ENCODE measurements at places on chromosomes 1 and 21.

GRCh38 chr1:145979746-145980456 is 15.4 kb downstream of the POLR3GL start:
- DNase-seq = no peak

- no peak for DNase-seq
Measured at GRCh38 chr1:226808501-226808900, 61.9 kb upstream of the PSEN2 start.

DNA sequence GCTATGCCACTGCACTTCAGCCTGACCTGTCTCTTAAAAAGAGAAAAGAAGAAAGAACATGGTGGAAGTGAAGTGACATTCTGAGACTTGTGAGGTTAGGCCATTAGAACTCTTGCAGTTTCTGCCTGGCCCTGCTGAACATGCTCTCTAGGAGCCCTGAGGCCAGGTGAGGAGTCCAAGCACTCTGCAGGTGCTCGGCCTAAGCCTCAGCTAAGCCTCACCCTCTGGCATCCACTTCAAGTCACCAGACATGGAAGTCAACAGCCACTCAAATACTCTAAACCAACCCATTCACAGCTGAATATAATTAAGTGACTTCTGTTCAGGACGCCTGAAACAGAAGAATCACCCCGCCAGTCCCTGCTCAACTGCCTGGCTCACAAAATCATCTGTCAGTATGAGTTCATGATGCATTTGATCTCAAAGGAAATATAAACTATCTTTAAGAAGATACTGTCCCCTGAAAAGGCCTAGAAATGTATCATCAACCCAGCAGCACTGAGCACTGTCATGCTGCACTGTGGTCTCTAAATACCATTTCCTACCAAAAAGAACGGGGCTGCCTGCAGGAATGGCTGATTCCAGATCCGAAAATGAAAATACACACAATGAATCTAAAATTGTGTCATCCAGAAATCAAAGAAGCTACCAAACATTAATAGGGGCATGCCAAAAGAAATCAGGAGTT is 118.8 kb downstream of the PSMG1 start:
- no peak for DNase-seq

GRCh38 chr1:95974586-95974985 is 740.6 kb downstream of the RWDD3 start:
- DNase-seq = no peak

- DNase-seq = no peak
Measured at GRCh38 chr1:223208164-223209076, 65.4 kb upstream of the TLR5 start.

DNA sequence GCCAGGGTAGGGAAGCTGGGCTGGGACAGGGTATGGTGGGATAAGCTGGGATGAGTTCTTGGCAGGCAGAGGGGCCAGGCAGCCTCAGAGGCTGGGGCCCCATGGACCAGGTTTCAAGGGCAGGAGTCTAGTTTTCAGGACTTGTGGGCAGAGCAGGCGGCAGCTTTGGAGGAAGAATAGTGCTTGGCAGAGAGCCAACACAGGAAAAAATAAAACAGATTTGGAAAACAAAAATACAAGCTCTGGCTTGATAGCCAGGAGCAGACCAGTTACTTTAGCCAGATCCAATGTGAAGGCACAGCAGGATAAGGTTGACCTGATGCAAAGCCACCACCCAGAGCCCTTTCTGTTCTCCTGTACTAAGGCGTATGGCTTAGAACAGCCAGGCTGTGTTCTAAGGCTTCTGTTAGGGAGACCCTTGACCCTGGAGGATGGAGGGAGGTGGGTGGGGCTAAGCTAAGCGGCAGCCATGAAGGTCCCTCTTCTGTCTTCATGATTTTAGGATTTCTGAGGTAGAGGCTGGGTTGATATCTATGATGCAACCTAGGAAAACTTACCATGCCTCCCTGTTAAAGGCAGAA is 5.5 kb downstream of the TRAF5 start:
- DNase-seq = no peak

DNA sequence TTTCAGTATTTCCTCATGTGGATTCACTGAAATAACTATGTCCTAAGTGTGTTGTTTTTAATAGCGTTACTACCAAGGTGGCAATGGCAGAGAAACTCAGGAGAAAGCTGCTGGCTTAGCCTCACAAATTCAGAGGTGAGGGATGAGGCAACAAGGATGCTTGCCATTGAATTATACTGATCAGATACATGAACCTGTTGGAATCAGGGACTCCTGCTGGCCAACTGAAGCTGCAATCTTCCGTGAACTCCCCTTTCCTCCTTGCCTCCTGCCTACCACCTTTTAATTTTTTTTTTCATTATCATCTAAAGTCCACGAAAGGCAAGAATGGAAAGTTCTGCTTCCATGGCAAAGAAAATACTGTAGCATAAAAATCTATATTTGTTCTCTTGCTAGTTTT is 254.7 kb downstream of the NFIA start:
- no peak for DNase-seq

GRCh38 chr1:229093238-229093540 is 177.7 kb upstream of the RAB4A start:
- no peak for DNase-seq

DNA sequence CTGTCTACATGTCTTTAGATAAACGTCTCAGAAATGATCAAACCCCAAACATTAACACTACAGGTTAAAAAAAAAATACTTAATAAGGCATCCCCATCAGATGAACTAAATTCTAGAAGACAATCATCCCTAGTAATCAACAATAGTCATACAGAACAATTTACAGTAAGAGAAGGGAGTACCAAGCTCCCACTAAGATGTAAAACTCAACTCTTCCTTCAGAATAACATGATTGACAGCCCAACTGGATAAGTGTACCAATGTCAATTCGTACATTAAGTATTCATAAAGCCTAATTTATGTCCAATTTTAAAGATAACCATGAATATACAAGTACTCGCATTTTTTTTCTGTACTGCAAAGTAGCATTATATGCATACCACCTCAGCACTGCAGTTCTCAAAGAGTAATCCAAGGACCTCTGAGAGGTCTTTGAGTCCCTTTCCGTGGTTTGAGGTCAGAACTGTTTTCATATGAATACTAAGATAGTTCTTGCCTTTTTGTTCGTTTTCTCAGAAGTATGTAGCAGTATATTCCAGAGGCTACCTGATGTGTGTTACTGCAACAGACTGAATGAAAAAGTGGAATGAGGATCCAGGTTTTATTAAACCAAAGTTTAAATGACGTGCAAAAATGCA is 6.6 kb downstream of the SCAF4 start:
- DNase-seq = no peak

GRCh38 chr1:99119188-99119587 is 114.5 kb upstream of the PLPPR5 start:
- no peak for DNase-seq

GRCh38 chr1:31105646-31106045 is 40.1 kb upstream of the PUM1 start:
- DNase-seq = no peak

- no peak for DNase-seq
Measured at GRCh38 chr1:200895443-200895789, 716 bp downstream of the INAVA start.

DNA sequence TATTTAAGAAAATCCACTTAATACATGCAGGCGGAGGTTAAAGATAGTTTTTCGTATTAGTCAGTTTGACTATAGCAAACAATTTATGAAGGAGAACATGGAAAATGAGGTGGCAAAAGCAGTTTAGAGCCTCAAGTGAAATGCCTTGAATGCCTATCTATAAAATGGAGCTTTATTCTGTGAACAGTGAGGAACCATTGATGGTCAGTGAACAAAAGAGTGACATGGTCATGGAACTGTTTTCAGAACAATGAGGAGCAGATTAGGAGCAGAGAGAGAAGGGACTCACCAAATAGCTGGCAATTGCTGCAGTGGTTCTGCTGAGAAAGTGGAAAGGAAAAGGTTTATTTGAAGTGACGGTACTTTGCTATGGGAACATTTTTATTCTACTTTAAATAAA is 299.8 kb downstream of the DUSP10 start:
- no peak for DNase-seq

DNA sequence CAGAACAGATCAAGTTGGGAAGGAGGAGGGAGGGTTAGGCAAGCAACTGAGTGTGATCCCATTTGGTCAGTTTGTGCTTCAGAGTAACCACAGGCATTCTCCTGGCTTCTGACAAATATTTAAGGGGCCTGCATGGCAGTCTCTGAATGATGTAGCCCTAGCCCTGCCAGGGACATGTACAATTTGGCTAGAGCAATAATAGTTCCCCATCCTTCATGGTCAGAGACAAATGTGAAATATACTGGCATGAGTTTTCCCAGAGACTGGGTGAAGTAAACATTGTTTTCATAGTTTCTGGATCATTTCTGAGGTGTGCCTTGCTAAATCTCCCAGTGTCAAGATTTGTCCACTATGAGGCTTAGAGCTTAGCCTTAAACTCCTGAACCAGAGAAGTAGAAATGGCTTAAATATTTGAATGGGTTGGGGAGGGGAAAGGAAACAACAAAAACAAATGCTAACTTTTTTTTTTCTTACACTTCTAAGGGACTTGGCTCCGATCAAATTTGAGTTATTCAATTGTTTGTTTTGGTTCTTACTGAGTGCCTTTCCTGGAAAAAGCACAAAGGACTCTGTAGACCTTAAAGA is 42.0 kb upstream of the UBE2U start:
- DNase-seq = no peak

- DNase-seq = no peak
Measured at GRCh38 chr1:55179177-55179835, 35.9 kb downstream of the USP24 start.

- no peak for DNase-seq
Measured at GRCh38 chr1:223011505-223011856, 131.6 kb downstream of the TLR5 start.

- no peak for DNase-seq
Measured at GRCh38 chr1:205350691-205351141, 6.0 kb downstream of the KLHDC8A start.

DNA sequence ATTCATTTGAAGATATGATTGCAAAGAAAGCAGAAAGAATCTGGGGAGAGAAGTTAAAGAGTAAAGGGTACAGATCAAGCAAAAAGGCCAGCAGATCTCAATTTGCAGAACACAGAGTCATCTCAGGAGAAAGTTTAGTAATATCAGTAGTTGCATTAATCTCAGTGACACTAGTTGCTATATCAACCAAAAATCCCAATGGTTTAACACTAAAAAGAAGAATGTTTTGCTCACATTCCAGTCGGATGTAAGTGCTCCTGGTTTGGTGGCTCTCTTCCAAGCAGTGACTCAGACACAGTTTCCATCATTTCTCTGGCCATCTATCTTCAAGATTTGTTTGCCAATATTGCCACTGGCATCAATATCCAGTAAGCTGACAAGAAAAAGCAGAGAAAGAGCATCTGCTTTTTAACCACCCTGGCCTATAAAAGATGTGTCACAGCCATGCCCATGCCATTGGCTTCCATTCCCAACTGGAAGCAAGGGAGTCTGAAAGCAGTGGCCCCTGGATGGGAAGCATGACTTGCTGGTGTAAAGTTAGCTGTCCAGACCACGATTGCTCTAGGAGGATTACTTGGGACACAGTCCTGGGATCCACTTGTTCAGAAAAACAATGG is 45.5 kb upstream of the AIM2 start:
- DNase-seq = no peak

GRCh38 chr1:236565530-236565929 is 38.8 kb downstream of the HEATR1 start:
- DNase-seq = no peak

- no peak for DNase-seq
Measured at GRCh38 chr1:30751830-30752650, 5.5 kb downstream of the LAPTM5 start.

- no peak for DNase-seq
Measured at GRCh38 chr1:164443166-164443565, 115.8 kb upstream of the PBX1 start.

DNA sequence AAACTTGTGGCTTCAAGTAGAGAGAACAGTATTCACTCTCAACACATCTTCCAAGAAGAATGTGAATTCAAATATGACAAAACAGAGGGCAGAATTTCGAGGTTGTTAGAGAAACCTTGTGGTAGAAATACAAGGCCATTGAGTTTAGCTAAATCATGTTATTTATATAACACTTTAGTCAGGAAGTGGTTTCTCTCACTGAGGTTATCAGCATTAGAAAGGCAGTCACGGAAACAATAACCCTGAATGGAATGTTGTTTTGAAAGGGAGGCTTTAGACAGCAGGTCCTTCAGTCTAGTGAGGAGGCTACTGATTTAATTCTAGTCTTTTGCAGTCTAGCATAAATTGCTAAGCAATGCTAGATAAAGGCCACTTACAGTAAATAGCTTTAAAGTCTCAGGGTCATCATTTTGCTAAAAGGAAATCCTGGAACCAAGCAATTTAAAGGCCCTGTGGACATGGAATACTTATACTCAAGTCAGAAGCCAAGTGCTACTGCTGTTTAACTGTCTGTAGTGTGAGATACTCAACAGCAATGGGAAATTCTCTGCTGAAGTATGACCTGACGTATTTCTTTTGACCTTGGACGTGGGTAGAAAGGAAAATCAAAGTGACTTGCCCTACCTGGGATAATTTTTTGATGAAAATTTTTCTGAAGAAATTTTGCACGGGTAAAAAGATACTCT is 89.0 kb upstream of the CHODL start:
- DNase-seq = no peak

DNA sequence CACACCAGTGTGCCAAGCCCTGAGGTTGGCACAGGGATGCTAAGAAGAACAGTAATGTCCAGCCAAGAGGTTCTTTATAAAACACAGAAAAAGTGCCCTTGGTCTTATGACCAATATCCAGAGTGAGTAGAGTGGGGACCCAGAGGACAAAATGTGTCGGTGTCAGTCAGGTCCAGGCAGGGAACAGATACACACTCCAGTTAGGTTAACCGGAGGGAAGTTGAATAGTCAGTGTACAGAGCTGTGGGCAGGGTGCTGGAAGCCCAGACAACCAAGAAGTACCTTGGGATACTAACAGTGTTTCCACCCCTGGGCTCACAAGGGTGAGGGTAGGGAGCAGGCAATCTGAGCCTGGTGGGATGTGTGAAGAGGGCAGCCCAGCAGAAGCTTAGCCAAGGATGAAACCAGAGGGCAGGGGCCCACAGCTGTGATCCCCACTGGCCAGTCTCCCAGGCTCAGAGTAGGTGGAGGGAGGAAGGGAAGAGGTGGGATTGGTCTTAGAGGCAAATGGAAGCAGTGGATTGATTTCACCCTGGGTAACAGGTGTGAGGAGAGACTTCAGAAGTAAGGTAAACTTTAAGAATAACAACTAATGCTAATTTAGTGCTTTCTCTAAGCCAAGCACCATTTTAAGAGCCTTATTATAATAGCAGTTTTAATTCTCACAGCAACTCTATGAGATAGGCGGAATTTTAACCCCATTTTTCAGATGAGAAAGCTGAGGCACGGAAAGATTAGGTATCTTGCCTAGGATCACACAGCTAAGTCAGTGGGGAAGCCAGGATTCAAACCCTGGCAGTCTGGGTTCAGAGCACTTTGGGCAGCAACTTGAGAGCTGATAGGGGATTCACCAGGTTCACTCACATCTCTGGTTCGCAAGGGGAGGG is 143.4 kb upstream of the HOOK1 start:
- DNase-seq = no peak

Data from H54 (cell line).